ENCODE measurements at places on chromosomes 4 and X. TPM values are rescaled to one million over a fixed set of nuclear protein-coding genes. Genes with fewer than 3 reads are reported as not detected.

DNA sequence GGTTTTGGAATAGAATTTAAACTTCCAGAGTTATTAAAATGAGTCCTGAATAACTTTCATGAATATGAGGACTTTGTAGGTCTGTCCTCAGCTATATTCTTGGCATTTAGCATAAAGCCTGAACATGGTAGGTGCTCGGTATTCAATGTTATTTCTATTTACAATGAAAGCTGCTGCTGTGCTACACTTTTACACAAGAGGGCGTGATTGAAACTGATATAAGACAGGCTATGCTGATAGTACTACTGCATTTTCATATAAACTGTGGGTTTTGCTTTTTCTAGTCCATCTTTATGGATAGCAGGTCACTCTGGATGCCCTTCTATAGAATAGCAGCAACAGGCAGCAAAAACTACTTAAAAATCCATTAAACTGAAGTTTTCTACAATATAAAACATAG lies 12.3 kb upstream of the GNPDA2 start:
- H3K27ac ChIP-seq = no peak overlapping the region
- no peak for DNase-seq
- H3K27me3 ChIP-seq = no peaks in the 10 kb centered on the region
- H3K36me3 ChIP-seq = no peaks in the 10 kb centered on the region

DNA sequence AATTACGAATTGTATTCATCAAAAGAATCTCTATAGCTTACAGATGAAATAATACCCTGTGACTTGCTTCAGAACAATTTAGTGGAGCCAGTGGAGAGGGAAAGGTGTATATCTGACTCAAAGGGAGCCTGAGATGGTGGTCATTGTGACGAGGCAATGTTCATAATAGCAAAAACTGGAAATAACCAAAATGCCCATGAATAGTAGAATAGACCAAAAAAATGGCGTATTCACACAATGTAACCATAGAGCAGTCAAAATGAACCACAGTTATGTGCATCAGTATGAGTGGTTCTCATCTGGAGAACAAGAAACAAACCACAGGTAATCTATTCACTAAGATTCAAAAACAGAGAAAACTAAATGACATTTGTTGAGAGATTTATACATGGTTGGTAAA lies 125.3 kb upstream of the CLNK start:
- H3K4me1 ChIP-seq = no peaks in the 10 kb centered on the region
- no peaks in the 10 kb centered on the region for H3K27me3 ChIP-seq
- no peak overlapping the region for H3K27ac ChIP-seq
- H3K4me3 ChIP-seq = no peak overlapping the region
- no peaks in the 10 kb centered on the region for H3K36me3 ChIP-seq

The ATOH1 gene
- total RNA-seq = 34.4 TPM

DNA sequence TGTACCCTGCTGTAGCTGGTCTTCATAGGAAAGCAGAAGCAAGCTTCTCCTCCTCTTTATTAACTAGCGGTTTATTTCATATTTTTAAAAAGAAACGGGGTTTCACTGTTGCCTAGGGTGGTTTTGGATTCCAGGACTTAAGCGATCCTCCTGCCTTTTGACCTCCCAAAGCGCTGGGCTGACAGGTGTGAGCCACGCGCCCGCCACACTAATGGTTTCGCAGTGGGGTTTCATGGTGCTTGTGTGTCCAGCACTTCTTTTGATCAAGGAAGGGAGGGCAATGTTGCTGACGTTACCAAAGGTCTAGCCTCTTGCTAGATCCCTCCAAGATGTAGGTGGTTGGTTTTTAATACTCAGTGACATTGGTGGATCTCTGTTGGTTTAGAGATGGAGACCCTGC lies 1.4 kb downstream of the MAEA start:
- no peaks in the 10 kb centered on the region for H3K27me3 ChIP-seq
- H3K36me3 ChIP-seq = no peaks in the 10 kb centered on the region
- DNase-seq = peak; percentile 19
- H3K4me3 ChIP-seq = peak overlapping the region; percentile 91
- peak overlapping the region; percentile 77 for H3K27ac ChIP-seq

DNA sequence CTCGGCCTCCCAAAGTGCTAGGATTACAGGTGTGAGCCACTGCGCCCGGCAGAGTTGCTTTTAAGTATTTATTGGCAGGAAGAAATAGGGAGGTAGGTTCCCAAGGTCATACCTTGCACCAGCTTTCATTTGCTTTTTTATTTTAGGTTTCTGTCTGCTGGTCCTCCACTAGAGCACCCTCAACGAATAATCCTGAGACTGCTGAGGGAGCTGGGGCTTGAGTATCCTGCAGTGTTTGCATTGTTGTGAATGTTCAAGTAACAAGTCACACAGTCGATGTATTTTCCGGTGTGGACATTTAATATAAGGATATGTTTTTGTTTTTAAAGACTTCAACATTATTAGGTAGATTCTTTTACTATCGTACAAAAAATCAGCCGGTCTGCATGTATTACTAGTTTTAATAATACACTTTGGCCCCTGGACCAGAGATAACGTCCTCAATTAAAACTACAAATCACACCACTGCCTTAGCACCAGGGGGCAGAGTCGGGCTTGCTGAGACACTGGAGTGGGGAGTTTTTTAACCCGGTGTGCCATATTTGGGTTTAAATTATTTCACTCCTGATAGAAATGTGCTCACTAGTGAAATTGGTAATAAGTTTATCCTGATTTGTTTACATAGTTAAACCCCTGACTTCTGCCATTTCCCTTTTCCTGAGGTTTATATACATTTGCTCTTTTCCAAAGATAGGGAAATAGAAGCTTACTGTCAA lies 11.6 kb downstream of the SMIM20 start:
- no peaks in the 10 kb centered on the region for H3K4me1 ChIP-seq
- no peak overlapping the region for H3K4me3 ChIP-seq

Measured in colonic mucosa (tissue), 4 donors.